ENCODE measurements at places on chromosomes 11 and 22.

DNA sequence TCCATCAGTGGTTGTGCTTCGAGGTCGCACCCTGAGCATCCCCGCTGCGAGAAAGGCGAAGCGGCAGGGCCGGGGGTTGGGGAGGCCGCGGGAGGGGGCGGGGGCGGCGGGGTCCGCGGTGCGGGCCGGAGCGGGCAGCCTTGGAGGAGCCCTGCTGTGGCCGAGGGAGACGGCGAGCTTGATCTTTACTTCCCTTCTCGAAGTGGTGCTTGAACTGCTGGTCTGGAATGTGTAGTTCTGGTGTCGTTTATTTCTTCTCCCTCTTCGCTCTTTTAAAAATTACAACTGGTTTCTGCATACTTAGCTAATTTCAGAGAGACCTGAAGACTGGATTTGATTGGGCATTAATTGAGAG, 1.1 kb downstream of the APLP2 start:
- DNase-seq = no peak

- no peak for DNase-seq
Observed at GRCh38 chr22:40498420-40499208, 128.2 kb downstream of the SGSM3 start.

GRCh38 chr11:104366321-104366734, 202.4 kb upstream of the PDGFD start:
- no peak for DNase-seq

DNA sequence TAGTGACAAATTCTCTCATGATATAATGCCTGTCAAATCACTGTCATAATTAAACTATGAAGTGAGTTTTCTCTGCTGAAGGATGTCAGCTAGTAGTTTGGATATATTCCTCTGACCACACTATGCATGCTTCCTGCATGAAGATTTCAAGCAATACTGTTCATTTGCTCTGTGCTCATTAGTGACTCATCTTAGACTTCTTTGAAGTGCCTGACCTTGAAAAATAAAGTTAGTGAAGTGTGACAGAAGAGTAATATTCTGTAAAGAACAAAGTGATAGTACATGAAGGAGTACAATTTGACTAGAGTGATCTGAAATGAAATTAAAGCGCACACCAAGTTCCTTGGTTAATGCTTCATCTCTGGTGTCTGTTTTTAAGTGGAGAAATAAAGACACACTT, 629.5 kb upstream of the ANO3 start:
- DNase-seq = no peak

- DNase-seq = no peak
Observed at GRCh38 chr11:32388871-32389770, 46.2 kb downstream of the WT1 start.

DNA sequence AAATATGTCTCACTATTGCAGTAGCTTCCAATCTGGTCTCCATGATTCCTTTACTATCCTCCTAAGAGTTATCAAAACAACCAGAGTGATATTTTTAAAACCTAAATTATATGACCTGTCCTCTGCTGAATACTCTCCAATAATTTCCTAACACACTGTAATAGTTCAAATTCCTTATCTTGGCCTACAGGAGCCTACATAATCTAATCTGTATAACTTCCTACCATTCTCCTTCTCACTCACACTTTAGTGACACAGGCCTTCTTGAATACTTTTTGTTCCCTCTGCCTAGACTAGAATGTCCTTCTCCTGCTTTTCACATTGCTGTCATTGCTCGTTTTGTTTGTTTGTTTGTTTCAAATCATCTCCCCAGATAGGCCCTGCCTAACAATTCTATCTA, 9.4 kb downstream of the FHIP1B start:
- DNase-seq = no peak
